GM06990 (cell line): ENCODE measurements at places on chromosomes 6 and 20.
A peak's percentile ranks its signal among the peaks of the same experiment; 100 is the strongest.

GRCh38 chr20:23337312-23337711, 13.3 kb upstream of the NXT1 start:
- no peak for DNase-seq

DNA sequence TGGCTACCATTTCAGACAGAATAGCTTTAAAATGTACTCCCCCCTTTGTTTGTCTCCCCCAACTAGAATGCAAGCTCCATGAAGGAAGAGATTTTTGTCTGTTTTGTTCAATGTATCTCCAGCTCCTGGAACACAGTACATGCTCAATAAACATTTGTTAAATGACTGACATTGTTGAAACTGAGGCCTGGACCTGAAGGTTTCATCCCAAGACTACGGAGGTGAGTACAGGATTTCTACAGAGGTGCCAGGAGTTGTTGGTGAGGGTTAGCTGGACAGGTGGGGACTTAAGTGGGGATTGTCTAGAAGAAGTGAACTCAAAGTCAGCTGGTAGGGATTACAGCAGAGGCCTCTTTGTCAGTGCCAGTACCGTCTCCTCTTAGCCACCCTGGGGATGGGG, 19.4 kb downstream of the VEGFA start:
- DNase-seq: no peak

DNA sequence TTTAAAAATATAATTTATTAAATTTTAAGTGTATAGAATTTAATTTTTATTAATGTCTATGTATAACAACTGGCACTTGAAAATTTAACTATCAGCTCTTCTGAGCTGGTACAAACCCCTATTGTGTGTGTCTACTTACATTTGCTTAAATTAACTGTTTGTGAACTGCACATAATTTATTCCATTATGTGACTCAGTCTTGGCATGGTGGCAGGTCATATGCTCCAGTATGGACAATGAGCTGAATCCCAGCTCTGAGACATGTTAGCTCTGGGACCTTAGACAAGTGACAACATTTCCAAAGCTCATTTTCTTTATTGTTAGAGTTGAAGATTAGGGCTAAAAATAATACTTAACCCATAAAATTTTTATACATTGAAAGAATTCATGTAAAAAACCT, 526.1 kb upstream of the MARCKS start:
- DNase-seq: no peak

GRCh38 chr6:137217801-137218472, 1.2 kb downstream of the IFNGR1 start:
- no peak for DNase-seq

GRCh38 chr20:35947489-35947888, 6.8 kb downstream of the SCAND1 start:
- peak; percentile 23 for DNase-seq

DNA sequence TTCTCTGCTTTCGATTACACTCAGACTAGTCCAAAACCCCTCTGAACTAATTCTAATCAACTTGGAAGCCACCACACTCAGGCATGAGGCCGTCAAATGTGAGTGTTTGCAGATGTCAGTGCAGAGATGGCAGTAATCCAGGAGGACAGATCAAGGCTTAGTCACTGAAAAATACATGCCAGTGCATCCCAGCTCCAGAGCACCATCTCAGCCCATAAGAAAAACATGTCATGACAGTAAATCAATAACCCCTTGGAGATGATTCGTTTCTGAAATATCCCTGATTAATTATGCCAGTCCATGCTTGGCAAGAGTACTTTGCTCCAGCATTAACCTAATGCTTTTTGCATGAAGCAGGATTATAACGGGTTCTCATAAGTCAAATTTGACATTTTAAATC, 179.5 kb downstream of the ADAT2 start:
- no peak for DNase-seq

- no peak for DNase-seq
These were observed 72.3 kb upstream of the IFNGR1 start for GRCh38 chr6:137291441-137291840.
